SK-MEL-5 (cell line): ENCODE measurements at places on chromosomes 6 and 20.

- DNase-seq, result no peak
Observed at GRCh38 chr20:44395461-44396340, 40.2 kb downstream of the HNF4A start.

DNA sequence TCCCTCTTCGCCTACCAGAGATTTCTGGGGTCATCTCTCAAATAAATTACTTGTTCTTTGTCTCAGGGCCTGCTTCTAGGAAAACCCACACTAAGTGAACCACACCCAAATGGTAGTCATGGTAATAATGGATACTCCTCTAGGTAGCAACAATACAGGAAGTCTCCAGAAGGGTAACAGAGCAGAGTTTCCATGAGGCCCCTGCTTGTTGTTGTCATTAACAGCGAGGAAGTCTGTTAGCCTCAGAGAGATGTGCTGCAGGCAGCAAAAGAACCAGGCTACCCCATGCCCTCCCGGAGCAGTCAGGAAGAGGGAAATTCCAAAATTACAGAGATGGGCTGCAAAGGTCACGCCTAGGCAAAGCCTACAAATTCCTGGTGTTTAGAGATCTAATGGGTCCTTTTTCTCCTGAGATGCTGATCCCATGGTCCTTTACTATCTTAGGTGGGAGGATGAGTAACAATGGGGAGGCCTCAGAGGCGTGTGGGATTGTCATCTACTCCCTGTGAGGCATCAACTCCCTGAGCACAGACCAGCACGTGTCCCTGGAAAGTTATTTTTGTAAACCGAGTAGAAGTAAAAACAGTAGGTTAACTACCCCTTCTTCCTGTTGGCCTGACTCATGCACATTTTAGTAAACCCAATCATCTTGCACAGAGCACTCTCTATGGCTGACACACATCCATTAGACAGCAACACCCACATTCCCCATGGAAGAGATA is 10.1 kb downstream of the ISM1 start:
- DNase-seq, result no peak

GRCh38 chr6:166619912-166620311 is 7.1 kb downstream of the RPS6KA2 start:
- no peak for DNase-seq

DNA sequence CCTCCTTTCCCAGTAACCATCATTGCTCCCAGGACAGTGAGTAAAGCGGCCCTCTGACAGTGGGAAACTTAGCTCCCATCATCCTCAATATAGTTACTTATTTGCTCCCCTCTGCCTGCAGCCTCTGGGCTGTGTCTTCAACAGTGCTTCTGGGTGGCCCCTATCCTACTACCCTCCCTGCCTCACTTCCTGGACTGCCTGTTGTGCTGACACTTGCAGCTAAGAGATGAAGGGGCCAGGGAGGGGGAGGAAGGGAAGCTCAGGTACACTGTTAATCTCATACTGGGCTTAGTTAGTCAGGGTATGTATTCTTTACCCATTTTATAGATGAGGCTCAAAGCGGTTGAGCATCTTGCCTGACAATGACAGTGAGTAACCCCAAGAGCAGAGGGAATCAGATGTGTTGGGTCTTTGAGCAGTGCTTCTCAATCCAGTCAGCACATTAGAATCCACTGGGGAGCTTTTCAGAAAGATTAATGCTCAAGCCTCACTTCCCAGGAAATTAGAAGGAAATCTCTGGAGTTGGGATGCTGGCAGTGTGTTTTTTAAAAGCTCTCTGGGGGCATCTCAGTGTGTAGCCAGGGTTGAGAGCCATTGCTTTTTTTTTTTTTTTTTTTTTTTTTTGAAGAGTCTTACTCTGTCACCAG is 27.1 kb upstream of the KCNK5 start:
- DNase-seq, result no peak

DNA sequence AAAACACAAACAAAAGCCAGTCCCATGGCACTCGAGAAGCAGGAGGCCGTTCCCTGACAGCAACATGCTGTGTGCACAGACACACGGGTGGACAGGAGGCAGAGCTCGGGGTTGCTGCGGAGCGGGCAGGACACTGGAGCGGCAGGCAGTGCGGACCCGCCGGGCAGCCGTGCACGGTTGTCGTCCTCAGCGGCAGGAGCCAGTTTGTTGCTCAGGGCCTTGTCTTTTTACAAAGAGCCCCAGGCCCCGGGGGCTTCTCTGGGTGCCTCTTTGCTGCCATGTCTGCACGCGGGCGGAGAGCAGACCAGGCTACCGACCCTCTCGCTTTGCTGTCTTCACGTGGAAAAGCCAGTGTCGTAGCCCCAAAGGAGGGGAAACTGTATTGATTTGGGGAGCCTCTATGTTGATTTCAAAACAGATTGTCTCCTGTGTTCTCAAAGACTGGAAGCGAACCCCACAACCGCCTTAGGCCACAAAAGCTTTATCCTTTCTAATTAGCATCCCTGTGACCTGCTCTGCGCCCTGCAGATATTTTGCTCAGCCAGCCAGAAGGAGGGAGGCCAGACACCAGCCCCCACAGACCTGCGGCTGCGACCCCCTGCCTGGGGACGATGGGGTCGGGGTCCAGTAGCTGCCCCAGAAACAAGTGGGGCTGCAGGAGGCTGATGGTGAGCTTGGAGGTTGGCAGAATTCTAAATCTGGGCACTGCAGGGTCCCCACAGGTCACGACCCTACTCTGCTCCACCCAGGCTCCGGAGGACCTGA is 50.2 kb downstream of the ERMARD start:
- no peak for DNase-seq

- DNase-seq, result peak; percentile 92
Observed at GRCh38 chr6:3194535-3195419, 32.7 kb downstream of the TUBB2B start.

- no peak for DNase-seq
Observed at GRCh38 chr6:7541175-7542064, at the start of gene DSP. Gene DSP, plus strand, starts transcription at chr6:7541671. Its CDS starts 245 bp downstream, at chr6:7541916.

DNA sequence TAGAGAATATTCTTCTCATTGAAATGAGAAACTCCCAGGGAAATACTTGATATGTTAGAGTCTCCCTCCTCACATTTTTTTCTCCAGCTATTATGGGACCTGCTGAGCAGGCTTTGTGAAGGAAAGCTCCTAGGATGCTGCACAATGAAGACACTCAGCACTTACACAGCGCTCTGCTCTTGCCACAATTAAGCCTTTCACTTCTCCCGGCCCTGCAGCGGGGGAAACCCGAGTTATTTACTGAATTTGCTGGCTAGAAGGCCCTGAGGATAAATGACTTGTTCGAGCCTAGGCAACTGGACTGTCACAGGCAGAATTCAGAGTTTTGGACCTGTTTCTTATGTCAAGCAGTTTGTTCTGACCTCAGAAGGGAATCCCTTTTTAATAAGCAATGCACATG is 102.0 kb downstream of the MAP3K7 start:
- peak; percentile 91 for DNase-seq

DNA sequence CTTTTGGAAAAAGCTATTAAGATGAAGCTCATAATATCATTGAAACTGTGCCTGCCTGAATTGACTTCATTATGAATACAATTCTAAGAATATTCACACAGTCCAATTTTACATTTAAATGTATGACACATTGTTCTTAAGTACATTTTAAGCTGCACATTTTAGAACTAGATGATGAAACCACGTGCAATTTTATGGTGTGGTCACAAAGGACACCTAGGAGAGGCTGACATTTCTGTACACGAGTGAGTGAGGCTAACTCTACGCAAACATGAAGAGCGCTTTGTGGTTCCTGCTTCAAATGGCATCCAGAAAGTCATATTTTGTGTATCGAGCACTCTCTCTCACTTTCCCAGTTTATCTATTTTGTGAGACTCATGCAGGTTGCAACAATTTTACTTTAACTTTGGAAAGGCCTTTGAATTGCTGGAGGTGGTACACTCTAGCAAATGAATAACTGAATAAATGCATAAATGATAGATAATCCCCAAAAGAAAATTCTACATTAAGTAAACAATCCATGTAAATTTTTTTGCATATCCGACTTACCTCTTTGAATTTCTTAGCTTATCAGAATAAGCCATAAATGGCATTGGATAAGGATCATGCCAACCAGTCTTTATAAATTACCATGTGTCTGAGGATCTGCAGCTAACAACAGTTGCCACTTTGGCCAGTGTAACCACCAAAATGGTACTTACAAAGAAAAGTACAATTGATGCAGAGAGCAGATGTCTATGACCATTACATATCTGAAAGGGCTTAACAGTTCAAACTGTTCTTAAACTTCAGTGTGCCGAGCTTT is 97.3 kb downstream of the NRSN1 start:
- DNase-seq, result no peak

DNA sequence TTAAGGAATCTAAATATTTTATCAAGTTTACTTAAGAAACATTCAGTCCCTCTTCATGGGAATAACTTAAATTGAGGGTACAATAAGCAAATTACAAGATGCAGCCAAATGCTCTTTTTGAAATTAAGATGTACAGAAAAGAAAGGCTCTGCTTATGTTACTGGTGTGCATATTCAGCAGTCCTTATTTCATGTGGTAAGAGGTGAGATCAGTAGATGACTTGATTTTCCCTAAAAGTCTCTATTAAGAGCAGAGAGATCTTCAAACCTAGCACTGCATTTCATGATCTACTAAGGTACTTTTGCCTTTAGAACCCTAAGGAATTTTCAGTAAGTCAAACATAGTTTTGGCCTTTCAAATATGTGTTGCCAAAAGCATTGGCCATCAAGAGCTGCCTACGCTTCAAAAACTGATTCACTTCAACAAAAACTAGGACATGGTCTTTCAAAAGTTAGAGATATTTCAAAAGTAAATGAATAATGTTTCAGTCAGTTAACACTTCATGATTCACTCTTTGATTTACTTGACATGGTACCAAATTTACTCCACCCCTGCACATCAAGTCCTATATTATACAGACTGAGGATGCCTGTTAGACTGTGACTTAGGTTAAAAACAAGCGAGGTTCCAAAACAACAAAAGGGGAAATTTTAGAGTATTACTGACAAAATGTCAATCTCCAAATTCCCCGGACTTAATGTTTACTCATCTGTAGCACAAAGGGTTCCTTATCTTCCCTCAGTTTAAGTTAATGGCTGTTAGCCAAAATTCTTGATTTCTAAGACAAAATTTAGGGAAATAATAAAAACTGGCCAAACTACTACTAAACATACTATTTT is 19.2 kb downstream of the C6orf62 start:
- DNase-seq, result no peak
